ENCODE measurements at places on chromosomes 4 and X.

GRCh38 chr4:52711272-52711671, 40.0 kb downstream of the ERVMER34-1 start:
- DNase-seq, result no peak

- no peak for DNase-seq
Measured at GRCh38 chr4:142203505-142203904, 567.1 kb downstream of the IL15 start.

DNA sequence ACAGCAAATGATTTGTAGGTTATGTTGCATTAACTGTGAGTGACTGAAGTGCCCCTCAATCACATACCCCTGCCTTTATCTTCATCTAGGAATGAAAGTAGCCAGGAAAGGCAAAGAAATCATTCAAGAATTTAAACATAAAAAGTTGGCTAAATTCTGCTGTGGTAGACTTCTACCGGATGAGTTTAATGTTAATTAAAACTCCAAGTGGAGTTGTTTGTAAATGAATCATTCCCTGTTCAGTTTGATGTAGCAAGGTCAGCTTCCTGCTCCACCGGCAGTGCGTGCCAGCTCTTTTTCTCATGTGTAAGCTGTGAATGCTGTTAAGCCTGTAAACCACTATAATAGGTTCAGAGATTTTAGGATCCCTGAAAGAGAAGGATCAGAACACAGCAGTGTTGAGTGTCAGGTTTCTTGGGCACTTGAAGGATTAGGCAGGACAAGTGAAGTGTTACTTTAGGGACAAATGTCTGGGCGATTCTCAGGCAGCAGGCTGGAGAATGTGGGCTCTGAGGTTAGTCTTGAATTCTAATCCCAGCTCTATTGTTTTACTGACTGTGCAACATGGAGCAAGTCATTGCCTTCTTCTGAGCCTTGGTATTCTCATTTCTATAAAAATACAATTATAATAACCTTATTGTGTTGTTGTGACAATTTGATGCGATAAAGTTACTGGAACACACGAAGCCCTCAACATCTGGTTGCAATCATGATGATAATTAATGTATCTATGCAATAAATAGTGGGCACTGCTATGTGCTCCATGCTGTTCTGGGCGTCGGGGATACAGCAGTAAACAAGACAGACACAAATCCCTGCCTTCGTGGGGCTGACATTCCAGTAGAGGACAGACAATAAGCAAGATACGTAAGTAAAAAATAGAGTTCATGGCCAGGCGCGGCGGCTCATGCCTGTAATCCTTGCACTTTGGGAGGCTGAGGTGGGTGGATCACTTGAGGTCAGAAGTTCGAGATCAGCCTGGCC, 112.0 kb downstream of the SHROOM3 start:
- DNase-seq, result no peak

DNA sequence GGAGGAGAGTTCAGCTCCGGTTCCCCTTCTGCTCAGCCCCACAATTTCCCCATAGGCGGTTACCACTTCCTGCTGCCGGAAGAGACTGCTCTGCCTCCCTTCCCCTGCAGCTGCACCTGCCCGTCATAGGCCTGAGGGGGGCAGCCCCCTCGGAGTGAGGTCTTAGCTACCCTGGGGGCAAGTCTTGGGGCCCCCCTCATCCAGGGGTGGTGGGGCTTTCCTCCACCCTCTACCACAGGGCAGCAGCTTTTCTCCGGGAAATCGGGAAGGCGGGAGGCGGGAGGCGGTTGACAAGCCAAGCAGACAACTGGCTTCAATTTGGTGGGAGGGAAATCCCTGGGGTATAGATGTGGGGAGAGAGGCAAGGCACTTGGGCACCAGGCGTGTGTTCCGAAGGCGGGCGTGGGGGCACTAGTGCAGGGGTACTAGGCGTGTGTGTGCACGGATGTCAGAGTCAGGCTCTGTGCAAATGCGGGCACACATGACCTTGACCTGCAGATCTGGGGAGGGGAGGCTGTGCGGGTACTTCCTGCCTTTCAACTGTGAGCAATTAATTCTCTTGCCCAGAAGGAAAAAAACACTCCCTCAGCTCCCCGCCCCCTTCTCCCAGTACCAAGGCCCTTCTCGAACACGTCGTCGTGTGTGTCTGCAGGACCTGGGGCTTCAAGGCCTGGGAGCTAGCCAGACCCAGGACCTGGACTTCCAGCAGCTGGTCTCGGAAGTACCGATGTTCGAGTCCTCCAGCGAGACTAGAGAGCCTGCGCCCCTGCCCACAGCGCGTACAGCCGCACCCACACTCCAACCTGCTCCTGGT, 1.0 kb upstream of the ARHGAP4 start:
- DNase-seq, result peak; percentile 59

DNA sequence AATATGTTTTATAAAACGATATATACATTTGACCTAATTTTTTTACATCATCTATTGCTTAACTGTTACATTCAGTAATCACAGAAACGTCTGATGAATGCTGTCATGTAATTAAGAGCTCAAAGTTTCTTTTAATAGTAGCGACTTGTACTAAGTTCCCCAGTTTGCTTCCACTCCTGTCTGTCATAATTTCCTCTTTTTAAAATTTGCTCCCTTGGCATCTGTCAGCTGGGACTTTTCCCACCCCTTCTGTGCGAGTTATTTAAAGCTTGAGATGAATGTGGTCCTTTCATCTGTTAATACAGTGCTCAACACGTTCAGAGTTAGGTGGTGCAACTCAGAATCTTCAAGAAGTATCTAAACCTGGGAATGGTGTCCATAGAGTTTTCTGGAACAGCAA, 1.2 kb downstream of the RAP1GDS1 start:
- DNase-seq, result no peak

DNA sequence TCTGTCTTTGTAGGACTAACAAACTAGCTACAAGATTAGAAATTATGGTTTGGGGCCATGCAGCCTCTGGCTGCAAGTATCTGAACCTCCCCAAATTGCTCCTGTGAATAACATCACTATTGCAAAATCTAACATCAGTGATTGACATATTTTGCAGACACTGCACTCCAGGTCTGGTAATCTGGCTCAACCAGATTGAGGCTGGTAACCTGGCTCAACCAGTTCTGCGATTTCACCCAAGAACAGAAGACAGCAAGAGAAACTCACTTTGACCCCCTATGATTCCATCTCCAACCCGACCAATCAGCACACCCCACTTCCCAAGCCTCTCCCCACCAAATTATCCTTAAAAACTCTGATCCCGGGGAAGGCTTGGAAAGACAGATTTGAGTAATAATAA, 20.9 kb downstream of the SPIN3 start:
- DNase-seq, result no peak

DNA sequence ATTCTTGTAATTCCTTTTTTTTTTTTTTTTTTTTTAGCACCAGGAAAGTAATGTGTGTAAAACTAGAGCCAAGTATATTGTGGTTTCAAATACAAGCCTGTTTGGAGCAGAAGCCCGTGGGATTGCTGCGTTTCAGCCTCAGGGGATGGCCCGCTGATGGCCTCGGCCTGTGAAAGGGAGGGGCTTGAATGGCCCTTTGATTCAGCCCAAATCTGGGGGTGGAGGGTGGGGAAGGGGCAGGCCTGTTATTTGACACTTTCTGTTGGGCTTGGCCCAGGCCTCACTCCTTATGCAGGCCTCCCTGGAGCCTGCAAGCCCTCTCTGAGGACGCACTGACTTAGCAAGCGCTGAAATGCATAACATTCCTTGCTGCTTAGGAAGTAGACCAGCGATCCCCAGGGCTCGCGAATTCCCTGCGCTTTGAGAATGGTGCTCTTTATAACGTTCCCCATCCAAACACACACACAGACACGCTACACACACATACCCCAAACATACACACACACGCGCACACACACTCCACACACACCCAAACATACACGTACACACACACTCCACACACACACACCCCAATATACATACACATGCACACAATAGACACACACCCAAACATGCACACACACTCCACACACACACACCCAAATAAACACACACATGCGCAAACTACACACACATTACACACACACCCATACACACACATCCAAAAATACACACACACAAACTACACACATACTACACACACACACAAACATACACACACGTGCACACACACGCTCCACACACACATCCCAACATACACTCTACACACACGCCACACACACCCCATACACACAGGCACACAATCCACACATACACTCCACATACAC, 29.6 kb downstream of the TLR10 start:
- no peak for DNase-seq

DNA sequence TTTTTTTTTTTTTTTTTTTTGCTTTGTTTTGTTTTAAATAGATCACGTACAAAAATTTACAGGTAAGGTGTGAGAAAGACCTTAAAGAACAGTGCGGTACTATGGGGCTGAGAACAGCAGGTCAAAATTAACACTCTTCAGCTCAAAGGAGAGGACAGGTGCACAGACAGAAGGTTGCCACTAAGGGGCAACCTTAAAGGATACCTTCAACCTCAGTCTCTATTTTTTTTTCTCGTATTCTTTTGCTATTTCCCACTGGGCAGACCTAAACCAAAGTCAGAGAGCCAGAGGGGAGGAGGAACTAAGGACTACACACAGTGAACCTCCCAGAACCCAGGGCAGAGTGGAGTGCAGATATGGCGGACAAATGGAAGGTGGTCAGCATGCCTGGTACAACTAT, 1984.3 kb upstream of the IGFBP7 start:
- no peak for DNase-seq

- no peak for DNase-seq
Measured at GRCh38 chr4:47668810-47669408, 169.0 kb downstream of the CORIN start.

DNA sequence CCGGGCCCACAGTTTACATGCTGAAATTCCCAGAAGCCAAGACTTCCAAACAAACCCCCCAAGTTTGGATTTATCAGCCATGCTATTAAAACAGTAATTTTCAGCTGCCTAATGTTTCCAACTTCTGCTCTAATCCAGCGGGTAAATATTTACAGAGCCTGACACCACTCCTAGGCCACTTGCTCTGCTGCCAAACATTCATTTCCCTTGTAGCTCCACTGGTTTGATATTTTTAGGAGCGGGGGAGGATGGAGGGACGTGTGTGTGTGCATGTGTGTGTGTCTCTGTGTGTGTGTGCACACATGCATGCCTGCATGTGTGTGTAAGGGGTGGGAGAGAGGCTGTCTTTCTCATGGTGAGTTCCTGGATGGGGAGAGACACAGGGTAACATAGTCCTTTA, 115.7 kb upstream of the PJA1 start:
- no peak for DNase-seq

DNA sequence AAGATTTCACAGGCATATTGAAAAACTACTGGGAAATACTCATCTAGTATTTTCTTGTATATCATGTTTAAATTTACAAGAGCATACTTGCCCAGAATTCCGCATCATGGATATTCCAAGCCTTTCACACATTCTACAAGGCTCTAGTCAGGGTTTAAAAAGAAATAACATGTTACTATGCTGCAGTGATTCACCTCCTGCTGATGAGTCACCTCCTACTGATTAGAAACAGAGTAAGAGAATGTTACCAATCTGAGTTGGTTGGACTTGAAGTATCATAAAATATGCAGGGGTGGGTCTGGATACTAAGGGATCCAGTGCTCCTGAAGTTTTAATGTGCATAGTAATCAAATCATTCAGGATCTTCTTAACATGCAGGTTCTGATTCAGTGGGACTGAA, 192.0 kb upstream of the ANK2 start:
- no peak for DNase-seq

- no peak for DNase-seq
Measured at GRCh38 chr4:35228313-35228712, 1016.0 kb downstream of the ARAP2 start.

- no peak for DNase-seq
Measured at GRCh38 chr4:150215601-150216000, 137.4 kb downstream of the DCLK2 start.

DNA sequence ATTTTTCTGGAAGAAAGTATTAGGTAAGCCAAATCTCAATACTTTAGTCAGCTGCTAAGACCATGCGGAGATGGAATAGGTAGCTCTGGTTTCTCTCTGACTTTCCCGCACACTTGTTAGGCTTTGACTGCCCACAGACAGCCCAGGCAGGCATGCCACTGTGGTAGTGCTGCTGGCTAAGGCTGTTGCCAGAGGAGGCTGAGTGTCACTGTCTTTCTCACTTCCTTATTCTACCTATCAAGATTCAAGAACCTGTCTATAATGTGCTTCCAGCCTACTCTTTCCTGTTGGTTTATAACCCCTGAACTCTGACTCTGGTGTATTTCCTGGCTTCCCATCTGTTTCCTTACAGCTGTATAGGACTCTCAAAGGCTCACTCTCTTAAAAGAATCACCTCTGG, 81.8 kb upstream of the TRPC5 start:
- no peak for DNase-seq

DNA sequence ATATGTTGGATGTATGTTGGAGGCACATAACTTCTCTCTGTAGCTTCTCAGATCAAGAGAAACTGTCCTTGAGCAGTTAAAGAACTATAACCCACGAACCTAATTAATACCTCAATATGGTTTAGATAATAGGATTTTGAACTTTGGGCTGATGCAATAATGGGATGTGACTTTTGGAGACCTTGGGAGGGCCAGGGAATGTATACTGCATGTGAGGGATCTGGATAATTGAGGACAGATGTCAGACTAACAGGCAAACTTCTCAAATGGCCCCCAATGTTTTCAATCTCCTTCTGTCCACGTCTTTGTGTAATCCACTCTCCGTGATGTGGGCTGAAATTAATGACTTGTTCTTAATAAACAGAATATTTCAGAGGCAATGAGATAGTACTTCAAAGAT, 202.2 kb upstream of the FAT4 start:
- no peak for DNase-seq

DNA sequence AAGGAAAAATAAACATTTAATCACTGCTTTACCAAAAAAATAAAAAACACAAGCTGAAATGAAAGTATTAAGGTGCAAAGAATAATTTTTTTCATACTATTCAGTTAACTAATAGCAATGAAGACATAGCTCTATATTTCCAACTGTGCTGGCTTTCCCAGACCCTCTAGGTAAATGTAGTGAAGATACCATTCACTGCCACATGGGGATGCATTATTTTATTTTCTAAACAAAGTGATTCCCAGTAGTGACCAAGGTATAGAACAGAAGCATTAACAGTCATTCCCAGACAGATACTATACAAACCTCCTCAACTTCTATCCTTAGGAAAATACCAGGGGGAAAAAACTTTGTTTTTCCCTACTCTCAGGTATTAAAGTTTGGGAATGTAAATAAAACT, 39.4 kb downstream of the ANTXR2 start:
- DNase-seq, result no peak

- no peak for DNase-seq
Measured at GRCh38 chr4:26484032-26484515, 6.2 kb downstream of the CCKAR start.

DNA sequence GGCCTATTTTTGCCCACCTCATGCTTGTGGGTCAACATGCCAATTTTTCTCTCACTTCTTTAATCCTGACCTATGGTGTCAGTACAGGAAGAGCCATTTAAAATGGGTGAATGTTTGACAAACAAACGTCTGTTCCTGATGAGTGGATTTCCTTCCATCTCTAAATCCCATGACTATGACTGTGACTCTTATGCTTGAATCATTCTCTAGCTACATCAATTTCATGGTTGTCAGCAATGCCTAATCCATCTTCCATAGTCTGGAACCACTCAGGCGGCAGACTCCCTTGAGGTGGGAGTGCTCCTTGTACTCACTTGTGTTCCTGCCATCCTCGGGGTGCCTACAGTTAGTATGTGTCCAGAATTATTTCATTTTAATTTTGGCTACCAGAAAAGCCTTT, 194.9 kb upstream of the RPS6KA3 start:
- no peak for DNase-seq

GRCh38 chr4:38674258-38675144, 10.5 kb downstream of the KLF3 start:
- DNase-seq, result no peak

Data from activated CD4-positive, CD25-positive, alpha-beta regulatory T cell (primary cell).